ENCODE measurements at places on chromosomes 4 and X.

DNA sequence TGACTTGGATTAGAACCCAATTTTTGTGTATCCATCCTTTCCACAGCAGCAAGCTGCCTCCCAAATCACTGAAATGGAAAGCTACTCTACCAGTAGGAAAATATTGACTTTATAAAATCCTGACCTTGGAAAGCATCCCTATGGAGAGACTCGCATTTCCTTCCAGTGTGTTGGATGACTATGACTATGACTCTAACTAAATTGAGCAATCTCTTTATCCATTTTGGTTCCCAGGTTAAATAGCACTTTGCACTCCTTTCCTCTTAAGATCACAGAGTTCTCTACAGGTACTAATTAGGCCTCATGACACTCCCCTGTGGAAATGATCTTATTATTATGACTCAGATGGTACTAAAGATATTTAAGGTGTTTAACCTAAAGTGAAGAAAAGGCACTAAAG, 431.8 kb downstream of the PPARGC1A start:
- DNase-seq, result no peak

DNA sequence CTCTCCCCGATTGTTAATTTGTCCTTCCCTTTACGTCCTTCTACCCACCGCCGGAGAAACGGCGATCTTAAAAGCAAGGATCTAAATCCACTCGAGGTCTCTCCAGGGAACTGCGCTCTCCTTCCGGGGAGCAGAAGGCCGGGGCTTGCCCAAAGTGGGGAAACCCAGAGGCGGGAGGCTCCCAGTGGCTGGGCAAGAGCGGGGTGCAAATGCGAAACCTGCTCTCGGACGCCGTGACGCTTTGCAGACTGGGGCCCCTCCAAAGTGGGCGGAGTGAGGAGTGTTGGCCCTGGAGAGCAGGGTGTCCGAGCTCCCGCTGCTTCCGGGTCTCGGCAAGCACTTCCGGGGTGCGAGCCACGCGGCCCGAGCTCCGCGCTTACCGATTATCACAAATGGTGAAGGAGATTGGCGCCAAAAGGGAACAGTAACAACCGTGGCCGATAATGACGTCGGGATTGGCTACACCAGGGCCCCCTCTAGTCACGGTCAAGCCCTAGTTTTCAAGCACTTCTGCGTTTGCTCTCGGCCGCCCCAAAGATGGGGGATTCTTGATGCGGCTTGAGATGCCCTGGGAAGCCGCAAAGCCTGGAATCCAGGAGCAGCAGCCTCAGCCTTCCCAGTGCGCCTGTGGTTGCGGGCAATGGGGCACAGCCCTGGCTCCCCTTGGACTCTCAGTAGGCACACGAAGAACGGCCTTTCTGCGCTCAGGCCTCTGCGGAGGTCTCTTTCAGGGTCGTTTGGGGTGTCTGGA, 29.0 kb downstream of the HAND2 start:
- no peak for DNase-seq

DNA sequence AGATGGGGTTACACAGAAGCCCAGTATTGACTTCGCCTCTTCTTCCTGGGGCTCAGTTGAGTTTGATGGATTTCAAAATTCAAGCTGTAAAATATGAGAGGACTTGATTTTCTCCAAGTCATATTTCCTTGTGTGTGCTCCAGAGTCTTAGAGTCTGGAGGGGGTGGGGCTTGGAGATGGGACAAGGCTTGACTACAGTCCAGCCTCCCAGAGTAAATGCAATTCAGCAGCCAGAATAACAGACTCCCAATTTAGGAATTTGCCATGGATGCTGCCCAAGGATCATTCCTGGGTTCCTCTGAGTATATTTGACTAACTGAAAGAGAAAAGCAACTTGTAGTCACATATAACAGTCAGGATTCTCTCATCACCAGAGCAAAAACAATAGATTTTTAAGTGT, 53.7 kb upstream of the RBPJ start:
- no peak for DNase-seq

- DNase-seq, result no peak
Observed at GRCh38 chrX:21698272-21698671, 40.1 kb upstream of the KLHL34 start.

DNA sequence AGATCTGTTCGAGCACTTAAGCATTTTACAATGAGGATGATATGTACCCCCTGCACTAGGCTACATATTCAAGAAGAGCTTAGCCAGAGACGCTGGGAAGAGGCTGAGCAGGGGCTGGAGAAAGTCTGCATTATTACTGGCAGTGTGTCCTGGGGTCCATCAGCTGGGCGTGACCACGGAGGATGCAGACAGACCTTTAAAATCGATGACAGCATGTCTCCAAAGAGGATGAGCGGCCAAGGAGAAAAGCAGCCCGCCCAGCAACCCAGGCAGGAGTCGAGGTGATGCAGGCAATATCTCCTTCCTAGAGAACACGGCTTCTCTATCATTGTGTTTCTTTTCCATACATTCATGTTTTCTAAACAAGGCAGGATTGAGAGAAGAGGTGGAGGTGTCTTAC, 300.7 kb downstream of the USP46 start:
- DNase-seq, result no peak

GRCh38 chr4:161991811-161992210, 172.0 kb downstream of the FSTL5 start:
- no peak for DNase-seq

DNA sequence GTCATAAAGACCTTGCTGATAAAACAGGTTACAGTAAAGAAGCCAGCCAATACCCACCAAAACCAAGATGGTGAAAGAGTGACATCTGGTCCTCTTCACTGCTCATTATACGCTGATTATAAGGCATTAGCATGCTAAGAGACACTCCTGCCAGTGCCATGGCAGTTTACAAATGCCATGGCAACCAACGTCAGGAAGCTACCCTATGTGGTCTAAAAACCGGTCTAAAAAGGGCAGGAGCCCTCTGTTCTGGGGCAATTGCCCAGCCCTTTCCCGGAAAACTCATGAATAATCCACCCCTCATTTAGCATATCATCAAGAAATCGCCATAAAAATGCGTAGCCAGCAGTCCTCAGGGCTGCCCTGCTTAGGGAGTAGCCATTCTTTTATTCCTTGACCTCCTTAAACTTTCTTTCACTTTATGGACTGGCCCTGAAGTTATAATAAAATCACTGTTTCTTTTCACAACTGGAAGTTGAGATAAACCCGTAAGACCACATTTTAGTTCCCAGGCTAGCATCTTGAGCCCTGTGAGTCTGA, 260.5 kb upstream of the FAT1 start:
- DNase-seq, result no peak

DNA sequence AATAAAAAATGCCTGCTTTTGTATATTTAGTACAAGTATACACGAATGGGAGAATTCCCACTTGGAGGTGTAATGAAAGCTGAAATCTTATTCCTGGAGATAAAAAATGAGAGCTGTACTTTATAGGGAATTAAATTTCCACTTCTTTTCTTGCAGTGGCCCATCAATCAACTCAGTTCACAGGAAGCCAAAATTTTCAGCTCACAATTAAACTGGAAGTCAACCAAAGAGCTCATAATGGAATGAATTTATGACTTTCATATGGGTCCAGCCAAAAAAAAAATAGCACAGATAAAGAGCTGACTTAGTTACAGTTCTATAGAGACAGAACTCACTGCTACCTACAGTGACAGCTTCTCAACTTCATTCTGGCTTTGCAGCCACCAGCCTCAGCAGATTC, 115.2 kb upstream of the TBC1D9 start:
- DNase-seq, result no peak

- no peak for DNase-seq
Observed at GRCh38 chr4:148044089-148044911, 312.4 kb downstream of the ARHGAP10 start.

GRCh38 chrX:119755981-119756533, 2.3 kb upstream of the SOWAHD start:
- no peak for DNase-seq

DNA sequence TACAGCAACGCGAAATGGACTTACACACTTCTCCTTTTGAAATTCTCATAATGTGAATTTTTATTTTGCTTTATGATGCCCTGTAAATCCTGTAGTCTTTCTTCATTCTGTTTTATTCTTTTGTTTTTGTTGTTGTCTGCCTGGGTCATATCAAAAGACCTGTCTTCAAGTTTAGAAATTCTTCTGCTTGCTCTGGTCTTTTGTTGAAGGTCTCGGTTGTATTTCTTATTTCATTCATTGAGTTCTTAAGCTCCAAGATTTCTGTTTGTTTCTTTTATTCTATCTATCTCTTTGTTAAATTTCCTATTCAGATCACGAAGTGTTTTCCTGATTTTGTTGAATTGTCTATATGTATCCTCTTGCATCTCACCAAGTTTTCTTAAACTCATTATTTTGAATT, 78.1 kb downstream of the GPAT3 start:
- DNase-seq, result no peak

DNA sequence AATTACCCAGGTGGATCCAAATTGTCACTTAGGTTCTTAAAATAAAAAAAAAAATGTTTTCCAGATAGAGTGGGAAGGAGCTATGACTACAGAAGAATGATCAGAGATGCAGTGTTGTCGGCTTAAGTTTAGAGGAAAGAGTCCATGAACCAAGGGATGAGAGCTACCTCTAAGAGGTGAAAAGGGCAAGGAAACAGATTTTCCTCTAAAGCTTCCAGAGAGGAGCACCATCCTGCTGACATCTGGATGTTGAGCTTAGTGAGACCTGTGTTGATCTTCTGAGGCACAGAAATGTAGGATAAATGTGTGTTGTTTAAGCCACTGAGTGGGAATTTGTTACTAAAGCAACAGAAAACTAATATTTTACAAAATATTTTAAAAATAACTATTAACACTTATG, 498.7 kb downstream of the SPOCK3 start:
- no peak for DNase-seq

DNA sequence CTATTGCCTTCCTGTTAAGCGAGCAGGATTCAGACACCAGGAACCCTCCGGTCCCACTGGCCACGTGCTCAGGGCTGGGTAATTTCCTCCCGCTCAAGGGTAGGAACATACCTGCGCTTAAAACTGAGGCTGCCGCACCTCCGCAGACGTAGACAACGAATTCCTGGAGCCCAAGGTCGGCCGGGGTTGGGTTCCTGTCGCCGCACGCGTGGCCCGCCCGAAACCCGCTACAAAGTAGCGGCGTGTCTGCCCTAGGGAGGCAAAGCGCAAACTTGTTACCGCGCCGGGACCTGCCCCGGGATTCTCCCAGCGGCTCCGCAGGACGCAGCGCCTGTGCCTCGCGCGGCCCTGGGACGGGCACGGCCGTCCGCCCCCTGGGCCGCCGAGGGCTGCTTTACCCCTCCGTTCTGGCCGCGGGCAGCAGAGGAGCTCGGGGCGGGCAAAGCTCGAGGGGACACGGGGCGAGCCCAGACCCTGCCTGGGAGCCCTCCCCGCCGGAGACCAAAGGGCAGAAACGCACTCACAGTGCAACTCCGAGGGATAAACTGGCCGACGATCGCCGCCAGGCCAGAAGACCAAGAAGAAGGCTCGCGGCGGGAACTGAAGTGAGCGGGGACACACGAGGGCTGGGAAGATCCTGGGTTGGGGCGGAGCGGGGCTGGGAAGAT, at the start of gene ERVMER34-1:
TSS of gene ERVMER34-1 (minus strand) at position 607 of the 668 bp plus-strand sequence. CDS start 5,905 bp downstream, outside the sequence.
- DNase-seq, result peak; percentile 64

- no peak for DNase-seq
Observed at GRCh38 chr4:128635955-128636560, 173.4 kb upstream of the JADE1 start.

DNA sequence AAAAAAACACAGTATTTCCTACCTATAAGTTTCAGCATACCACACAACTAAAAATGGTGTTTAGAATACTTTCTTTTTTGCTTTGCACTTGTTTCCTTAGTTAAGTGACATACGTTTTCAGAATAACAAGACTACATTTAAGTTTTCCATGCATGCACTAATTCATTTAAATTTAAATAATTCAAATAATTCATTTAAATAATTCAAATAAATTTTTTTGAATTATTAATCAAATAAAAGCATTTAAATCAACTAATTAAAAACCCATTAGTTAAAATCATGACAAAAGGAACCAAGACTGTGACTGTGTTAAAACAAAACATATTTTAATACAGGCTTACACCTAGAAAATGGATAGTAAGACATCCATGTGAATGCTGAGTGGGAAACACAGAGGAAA, 12.8 kb downstream of the ANXA5 start:
- no peak for DNase-seq

- DNase-seq, result no peak
Observed at GRCh38 chr4:180710628-180711337, 1532.4 kb upstream of the TENM3 start.

DNA sequence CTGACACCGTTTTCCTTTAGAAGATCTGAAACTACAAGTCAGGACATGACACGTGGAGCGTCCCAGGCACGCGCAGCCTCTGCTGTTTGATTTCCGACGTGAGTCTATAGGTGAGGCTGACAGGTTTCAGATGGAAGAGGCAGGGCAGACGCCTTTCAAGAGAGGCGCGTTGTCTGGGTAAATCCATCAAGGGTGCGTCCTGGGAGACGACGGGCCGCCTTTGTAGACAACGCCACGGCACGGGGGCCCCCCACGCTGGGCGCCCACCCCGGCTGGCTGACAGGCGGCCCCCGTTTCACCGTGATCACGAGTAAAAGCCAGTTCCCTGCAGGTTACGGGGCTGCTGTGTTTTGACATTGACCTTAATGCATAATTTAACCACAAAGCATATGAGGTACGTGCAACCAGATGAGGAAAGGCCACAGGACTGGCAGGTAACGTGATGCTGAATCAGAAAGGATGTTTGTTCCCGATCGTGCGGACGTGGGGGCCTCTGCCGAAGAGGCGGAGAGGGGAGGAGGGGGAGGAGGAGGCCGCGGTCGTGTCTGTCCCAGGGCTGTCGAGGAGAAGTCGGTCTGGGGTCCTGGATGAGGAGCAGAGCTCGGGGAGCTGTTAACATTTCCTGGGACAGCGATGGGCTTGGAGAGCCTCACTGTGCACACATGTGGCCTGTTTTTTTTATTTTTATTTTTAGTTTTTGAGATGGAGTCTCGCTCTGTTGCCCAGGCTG, 51.1 kb upstream of the PPP2R3B start:
- DNase-seq, result no peak

DNA sequence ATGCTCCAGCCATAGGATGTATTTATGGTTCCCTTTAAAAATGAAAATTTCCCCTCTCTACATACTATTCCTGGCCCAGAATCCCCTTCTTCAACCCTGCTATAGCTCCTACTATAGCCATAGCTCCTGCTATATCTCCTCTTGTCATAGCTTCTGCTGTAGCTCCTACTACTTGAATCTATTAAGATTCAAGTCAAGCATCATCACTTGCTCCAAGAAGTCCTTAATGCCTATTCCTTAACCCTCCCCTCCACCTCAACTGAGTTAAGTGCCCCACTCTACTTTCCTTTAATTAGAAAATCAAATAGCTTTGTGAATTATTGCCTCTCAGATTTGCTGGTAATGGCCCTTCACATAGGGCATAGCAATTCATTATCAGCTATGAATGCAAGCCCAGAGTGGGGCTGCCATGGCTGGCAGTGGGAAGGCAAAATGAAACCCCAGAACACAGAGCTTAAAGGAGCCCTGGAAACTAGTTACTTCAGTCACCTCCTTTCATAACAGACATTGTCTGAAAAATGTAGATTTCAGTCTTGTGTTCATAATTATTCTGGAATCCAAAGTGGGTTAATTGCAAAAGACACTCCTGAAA, 15.4 kb downstream of the OCIAD2 start:
- DNase-seq, result no peak

GRCh38 chrX:129115104-129115503, 408.2 kb downstream of the SMARCA1 start:
- peak; percentile 38 for DNase-seq

- DNase-seq, result no peak
Observed at GRCh38 chr4:78569306-78569821, 17.8 kb downstream of the ANXA3 start.

- DNase-seq, result no peak
Observed at GRCh38 chr4:26719954-26720552, 136.2 kb downstream of the TBC1D19 start.

Measured in nephron progenitor cell (in vitro differentiated cells).